ENCODE measurements at places on chromosomes 5 and 9. TPM values are rescaled to one million over a fixed set of nuclear protein-coding genes. Genes with fewer than 3 reads are reported as not detected.

GRCh38 chr5:133723651-133724366 is 111.5 kb upstream of the FSTL4 start:
- DNase-seq: no peak

- no peak for DNase-seq
Measured at GRCh38 chr5:11563822-11564221, 340.4 kb downstream of the CTNND2 start.

DNA sequence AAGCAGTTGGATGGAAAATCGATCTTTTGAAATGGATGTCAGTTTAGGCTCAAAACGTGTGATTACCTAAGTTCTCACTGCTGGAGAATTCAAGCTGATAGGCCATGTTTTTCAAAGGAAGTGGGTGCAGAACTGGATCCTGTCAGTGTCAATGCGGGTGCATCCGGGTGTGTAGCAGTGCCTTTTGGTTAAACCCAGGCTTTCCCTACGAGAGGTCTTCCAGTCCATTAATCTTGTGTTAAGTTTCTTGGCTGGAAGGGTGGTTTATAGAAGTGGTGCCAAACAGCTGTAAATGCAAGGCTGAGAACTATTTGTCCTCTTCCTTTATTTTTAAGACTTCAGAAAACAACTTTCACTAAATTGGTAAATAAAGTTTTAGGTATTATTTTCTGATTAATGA is 71.9 kb downstream of the DAPK1 start:
- DNase-seq: no peak

- DNase-seq: no peak
Measured at GRCh38 chr5:71662381-71662780, 56.7 kb upstream of the CARTPT start.

DNA sequence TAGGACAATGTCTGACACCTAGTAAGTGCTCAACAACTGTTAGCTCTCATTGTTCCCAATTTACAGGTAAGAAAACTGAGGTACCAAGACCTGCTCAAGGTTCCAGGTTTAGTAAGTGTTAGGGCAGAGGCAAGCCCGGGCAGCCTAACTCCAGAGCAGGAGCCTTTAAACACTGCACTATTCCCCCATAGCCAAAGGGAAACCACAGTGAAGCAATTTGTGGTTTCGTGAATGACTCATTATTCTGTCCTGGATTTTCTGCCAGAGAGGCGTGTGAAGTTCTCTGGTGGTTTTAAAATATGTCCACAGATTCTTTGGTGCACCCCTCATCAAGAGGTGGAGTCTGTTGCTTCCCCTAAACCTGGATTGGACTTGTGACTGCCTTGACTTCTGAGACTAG is 1.0 kb upstream of the MCC start:
- no peak for DNase-seq

DNA sequence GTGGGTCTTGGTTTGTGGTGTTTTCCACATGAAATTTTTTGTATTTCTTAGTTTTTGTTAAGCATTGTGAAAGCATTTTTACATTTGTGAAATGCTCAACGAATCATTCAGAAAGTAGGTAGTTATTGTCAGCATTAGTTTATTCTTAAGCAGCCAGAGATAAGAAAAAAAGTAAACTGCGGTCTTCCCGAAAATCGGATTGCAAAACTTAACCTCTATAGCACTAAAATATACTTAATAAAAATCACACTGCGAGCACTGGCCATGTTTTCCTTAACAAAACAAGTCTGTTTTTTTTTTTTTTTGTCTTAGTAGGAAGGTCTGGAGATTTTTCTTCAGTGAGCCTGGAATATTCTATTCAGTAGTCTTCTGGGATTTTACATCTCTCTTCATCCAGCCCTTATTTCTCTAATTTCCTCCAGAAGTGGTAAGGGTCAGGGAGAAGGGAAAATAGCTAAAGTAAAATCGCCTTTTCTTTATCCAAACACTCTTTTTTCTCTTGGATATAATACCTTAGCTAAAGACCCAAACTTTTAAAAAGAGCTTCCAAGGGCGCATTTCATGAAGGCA is 289.9 kb downstream of the DMAC1 start:
- DNase-seq: no peak

GRCh38 chr9:122940454-122940748 is 419 bp upstream of the RABGAP1 start:
- no peak for DNase-seq

- peak; percentile 68 for DNase-seq
Measured at GRCh38 chr5:142807372-142807911, 37.3 kb downstream of the ARHGAP26 start.

DNA sequence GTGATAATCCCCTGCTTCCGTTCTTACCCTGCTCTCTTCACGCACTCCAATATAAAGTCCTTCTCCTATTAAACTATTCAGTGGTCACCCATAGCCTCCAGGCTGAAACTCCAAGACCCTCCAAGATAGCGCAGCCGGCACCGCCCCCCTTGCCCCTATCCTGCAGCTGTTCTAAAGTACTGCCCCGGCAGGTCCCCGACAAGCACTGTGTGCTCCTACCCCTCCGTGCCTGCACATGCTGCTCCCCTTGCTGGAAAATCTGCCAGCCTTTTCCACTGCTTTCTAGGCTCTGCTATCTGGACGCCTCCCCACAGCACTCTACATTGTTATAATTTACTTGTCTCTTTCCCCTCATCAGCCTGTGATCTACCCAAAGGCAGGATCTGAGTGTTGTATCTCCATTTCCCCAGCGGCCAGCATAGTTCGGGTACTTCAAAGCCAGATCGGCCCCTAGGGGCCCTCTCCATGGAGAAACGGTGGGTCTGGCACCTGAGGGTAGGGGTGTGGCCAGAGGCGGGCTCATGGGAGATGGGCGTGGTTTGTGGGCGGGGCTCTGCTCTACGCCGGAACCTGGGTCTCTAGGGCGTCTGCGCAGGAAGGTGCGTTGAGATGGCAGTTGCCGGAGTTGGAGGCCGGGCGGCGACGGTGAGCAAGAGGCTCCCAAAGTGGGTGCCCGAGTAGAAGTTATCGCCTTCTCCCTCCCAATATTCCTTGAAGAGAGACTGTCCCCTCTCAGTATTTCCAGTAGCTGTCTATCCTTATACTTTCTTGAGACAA is 83.5 kb upstream of the RUSC2 start:
- peak; percentile 54 for DNase-seq

GRCh38 chr5:28947865-28948264 is 1909.5 kb upstream of the CDH9 start:
- DNase-seq: no peak

GRCh38 chr5:179801304-179802206 is 5.1 kb downstream of the MGAT4B start:
- DNase-seq: peak; percentile 86

DNA sequence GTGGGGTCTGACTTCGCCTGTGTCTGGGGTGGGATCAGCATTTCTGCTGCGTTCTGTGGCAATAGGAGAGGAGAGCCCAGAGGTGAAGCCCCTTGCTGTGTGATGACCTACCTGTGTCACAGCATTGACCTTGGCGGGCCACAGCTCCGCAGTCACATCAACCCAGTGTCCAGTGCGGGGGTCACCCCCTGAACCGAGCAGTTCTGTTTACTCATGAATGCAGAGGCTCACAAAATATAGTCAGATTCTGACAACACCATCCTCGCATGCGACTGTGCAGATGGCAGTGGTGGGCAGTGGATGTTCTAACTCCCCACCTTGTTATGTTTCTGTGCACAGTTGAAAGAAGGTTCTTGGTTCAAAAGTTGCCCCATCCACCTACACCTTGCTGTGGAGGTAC is 100.1 kb downstream of the ADAMTS16 start:
- DNase-seq: no peak

- no peak for DNase-seq
Measured at GRCh38 chr5:29016067-29016466, 1977.7 kb upstream of the CDH9 start.

DNA sequence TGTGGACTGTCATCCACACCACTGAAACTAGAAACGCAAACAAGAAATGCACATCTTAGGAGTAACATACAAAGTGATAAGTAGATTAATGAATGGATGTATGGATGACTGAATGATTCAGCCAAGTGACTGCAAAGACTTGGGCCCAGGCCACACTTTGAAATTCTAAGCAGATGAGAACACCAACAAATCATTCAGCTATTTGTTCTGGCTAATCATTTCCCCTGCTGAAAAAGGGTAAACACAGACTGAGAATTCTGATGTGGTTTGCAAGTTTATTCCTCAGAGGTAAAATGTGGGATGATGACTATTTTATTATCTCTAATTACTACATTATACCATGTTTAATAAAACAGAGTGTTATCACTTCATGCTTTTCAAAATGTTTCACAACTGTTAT is 163.2 kb upstream of the ADAMTS16 start:
- no peak for DNase-seq

GRCh38 chr9:8494571-8494970 is 695.0 kb upstream of the DMAC1 start:
- no peak for DNase-seq

- peak; percentile 42 for DNase-seq
Measured at GRCh38 chr5:150593996-150594395, 46.5 kb upstream of the SYNPO start.

GRCh38 chr5:157285310-157286035 is 19.6 kb downstream of the CYFIP2 start:
- no peak for DNase-seq

DNA sequence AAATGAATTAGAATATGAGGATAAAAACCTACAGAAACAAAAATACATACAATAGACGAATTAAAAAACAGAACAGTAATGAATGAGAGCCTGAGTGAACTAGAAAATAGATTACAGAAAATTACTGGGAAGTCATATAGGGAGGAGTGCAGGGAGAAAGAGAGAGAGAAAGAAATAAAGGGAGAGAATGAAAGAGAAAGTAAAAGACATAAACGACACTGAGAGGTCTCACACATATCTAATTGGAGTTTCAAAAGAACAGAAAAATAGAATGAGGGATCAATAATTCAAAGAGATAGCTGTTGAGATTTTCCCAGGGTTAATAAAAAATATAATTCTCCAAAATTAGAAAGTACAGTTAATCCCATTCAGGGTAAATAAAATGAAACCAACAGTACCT is 156.4 kb upstream of the FTMT start:
- no peak for DNase-seq

GRCh38 chr5:171639966-171640365 is 145.7 kb upstream of the SMIM23 start:
- DNase-seq: no peak

GRCh38 chr5:19584131-19584530 is 403.9 kb downstream of the CDH18 start:
- no peak for DNase-seq

GRCh38 chr5:176892663-176893062 is 6.5 kb downstream of the HK3 start:
- no peak for DNase-seq

DNA sequence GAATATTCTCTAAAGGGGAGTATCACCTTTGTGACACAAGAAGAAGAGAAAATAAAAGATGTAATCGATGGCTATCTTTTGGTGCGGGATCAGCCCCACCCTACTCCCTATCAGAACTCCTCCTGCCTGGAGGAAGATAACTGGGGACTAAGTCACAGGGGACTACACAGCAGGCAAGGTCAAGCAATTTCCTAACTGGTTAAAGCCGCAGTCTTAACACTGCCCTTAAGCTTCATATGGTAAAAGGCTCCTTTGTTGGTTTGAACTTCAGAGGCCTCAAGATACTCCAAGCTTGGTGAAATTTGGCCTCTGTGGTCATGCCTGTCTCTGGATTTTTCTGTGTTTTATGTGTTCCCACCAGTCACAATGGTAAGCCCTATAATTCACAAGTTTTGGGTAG is 1.3 kb upstream of the SHISAL2B start:
- no peak for DNase-seq

DNA sequence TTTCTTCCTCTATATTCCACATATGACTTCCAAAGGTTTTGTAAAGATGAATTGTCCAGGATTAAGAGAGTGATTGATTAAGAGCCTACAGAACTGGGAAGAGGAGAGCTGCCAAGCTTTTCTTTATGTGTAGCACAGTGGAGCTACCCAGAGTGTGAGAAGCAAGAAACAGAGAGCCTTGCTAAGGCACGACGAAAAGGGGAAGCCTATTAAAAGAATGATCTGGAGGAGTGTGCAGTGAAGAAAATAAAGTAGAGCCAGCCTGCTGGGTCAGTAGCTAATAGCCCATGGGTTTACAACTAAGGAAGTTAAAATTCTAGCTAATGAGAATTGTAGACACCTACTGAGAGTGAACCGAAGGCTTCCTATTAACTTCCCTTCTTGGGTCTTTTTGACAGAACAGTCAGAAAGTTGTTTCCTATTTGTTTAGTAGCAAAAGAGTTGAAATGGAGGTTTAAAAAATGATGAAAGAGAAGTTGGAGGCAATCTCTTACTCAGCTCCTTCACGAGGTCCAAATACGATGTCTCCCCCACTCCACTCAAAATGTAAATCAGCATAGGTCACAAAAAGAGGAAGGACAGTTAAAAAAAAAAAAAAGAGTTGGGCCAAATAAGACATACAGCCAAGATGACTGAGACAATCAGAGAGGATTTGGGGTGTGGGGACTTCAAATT is 957 bp upstream of the PRR16 start:
- no peak for DNase-seq

Gene EGFLAM
- 9.1 TPM for total RNA-seq

Gene ROR2
- total RNA-seq: 0.43 TPM

Gene ZBTB6
- 4.5 TPM for total RNA-seq

Gene CEP72
- 1.7 TPM for total RNA-seq

Gene TAF11L13
- total RNA-seq: not detected

Gene TAS2R1
- not detected for total RNA-seq

Gene PTGES
- total RNA-seq: 4.5 TPM

Data from Right ventricle myocardium superior (tissue), 1 donor.